ENCODE measurements at places on chromosomes 5 and 9.

DNA sequence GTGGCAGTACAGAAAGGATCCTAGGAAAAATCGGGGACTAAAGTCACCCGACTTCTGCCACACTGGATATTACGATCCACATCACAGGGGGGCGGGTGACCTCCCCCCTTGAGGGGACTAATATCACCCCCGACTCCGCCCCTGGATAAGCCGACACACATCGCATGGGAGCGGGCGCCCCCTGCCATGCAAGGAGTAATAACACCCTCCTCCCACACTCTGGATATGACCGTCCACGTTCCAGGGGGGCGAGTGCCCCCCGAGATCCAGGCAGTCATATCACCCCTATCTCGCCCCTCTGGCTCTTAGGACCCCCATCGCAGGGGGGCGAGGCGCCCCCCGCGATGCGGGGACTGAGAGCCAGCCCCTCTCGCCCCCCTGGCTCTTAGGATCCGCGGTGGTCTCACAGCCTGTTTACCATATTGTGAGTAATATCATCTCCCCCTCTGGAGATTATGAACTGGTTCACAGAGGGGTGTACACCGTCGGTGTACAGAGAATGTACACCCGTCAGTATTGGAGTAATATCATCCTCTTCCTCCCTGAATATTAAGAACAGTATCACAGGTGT is 423.0 kb downstream of the DIRAS2 start:
- DNase-seq: no peak

GRCh38 chr5:122639864-122640263 is 135.0 kb upstream of the SNX2 start:
- no peak for DNase-seq

DNA sequence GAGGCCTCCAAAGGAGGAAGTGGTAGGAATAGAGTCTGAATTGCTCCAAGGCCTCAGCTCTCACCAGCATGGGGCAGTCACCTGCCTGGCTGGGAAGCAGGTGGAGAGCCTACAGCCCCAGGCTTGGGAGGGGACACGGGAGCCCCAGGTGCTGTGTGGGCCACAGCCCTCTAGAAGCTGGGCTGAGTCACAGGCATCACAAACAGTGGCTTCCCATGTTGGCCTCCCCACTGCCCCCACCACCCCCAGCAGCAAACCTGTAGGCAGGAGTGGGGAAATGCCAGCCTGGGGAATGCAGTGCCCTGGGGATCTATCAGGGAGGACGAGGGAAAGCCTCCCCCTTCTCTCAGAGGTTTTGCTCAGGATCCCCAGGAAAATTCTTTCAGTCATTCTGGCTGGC is 309.6 kb downstream of the SLIT3 start:
- DNase-seq: no peak

DNA sequence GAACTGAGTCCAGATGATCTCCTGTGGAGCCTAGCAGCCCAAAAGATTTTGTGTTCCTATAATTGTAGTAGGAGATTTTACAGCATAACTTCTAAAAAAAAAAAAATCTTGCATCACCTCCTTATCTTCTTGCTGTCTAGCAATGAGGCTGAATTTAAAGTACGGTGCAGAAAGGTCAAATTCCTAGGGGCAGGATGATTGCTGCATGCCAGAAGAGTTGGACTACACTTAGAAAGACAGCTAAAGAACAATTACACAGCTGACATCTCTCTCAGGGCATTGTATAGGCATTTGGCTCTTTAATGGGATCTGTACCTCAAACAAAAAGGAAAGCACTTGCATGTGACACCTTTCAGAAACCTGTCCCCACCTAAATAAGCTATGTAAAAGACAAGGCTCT is 443.2 kb downstream of the HCN1 start:
- DNase-seq: no peak

- no peak for DNase-seq
Observed at GRCh38 chr9:131810351-131811170, 70.7 kb upstream of the RAPGEF1 start.

- no peak for DNase-seq
Observed at GRCh38 chr5:10507575-10508096, 56.2 kb upstream of the ANKRD33B start.

Data from hematopoietic multipotent progenitor cell treated with erythropoietin and hydrocortisone succinate and interleukin-3 and kit ligand, for 17 days (in vitro differentiated cells).